ENCODE measurements at places on chromosomes 5 and 9. TPM values are rescaled to one million over a fixed set of nuclear protein-coding genes. Genes with fewer than 3 reads are reported as not detected.

- no peak for DNase-seq
Observed at GRCh38 chr5:43363445-43364152, 48.6 kb downstream of the CCL28 start.

GRCh38 chr5:40675396-40676133 is 4.2 kb upstream of the PTGER4 start:
- DNase-seq, result no peak

- no peak for DNase-seq
Observed at GRCh38 chr5:87231037-87231808, 36.5 kb upstream of the RASA1 start.

GRCh38 chr9:77016526-77017504 is 2.6 kb upstream of the FOXB2 start:
- no peak for DNase-seq

DNA sequence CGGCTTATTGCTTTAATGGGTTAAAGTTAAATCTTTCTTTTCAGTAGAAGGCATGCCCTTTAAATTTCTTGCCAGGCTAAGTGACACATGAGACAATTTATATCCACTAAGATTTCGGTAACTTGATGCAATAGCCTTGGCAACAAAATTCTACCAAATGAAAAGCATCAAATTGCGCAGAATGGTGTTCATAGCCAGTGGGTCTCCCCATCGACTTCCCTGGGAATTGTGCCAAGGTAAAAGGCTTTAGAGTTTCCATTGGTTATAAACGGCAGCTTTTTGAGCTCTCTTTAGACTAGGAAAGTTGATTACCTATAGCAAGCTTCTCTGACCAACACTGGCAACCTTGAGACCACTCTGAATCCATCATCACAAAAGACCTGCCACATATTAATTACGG is 358.4 kb downstream of the ARRDC3 start:
- DNase-seq, result no peak

DNA sequence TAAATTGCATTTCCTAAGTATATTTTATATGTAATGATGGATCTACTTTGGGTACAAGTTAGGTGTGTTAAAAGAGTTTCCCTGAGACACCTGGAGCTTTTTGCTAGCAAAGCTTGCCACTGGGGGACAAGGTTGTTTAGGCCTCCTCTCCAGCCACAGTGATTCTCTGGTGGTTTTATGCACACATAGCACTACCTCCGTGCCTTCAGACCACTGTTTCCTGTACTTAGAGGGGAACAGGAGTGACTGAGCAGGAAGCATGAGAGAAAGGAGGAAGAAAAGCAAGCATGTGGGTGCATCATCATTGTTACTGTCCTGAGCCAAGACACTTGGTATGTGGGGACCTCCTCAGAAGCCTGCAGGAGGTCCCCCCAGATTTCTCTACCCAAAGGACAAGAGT is 272.1 kb downstream of the RASEF start:
- DNase-seq, result no peak

DNA sequence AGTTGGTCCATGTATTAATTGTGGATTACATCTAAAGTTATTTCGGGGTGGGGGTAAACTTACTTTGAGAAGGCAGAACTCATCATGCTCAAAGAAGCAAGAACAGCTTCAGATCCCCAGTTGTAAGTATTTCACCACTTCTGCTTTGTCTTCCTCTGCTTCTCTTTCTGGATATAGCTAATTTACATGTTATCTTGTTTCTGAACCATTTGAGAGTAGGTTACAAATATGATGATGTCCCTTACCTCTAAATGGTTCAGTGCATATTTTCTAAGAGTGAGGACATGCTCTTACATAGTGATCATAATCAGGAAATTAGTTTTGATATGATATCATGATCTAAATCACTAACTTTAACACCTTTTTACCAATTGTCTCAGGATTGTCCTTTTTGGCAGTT is 11.9 kb downstream of the TRIO start:
- DNase-seq, result no peak

DNA sequence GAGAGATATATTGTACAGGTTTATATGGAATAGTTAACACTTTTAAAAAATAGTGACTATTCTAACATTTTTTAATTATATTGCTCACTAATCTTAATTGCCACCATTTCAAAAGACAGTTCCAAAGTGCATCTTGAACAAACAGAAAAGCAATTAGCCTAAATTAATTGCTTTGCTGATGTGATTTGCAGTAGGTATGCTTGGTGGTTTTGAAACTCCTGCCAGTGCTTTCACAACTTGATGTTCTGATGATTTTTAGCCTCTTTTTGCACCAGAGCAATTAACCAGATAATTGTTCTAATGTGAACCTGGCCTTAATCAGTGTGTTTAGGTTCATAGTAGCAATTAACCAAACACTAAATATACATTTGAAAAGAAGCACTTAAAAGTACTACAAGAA is 207.6 kb downstream of the FBXL17 start:
- no peak for DNase-seq

GRCh38 chr5:3925935-3926334 is 330.3 kb downstream of the IRX1 start:
- DNase-seq, result no peak

- DNase-seq, result peak; percentile 31
Observed at GRCh38 chr9:20620650-20621470, 1.4 kb downstream of the MLLT3 start.

DNA sequence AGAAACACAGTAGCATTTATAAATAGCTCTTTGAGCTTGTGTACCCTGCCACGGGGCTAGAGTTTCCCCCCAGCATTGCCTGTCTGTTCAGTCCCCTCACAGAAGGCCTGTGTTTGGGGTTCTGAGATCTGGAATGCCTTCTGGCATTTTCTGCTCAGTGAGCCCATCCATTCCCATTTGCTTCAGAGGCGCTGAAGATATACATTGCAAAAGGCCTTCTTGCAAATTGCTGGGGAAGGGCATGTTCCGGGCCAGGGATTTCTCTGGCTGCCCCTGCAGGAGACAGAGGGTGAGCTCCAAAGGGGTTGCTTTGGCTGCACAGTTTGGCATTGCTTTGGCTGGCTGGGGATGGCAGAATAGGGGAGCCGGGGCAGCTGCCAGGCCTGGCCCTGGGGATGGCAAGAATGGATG is 308.4 kb downstream of the MSX2 start:
- DNase-seq, result no peak

GRCh38 chr5:45774528-45774927 is 78.3 kb upstream of the HCN1 start:
- no peak for DNase-seq

GRCh38 chr9:2047144-2047671 is 32.1 kb downstream of the SMARCA2 start:
- DNase-seq, result no peak

DNA sequence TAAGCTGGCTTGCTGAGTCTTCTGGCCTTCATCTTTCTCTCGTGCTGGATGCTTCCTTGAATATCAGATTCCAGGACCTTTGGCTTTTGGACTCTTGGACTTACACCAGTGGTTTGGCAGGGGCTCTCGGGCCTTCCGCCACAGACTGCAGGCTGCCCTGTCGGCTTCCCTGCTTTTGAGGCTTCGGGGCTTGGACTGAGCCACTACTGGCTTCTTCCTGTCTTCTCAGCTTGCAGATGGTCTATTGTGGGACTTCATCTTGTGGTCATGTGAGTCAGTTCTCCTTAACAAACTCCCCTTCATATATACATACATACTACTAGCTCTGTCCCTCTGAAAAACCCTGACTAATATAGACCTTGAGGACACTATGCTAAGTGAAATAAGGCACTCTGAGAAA is 78.3 kb upstream of the SSBP2 start:
- no peak for DNase-seq

DNA sequence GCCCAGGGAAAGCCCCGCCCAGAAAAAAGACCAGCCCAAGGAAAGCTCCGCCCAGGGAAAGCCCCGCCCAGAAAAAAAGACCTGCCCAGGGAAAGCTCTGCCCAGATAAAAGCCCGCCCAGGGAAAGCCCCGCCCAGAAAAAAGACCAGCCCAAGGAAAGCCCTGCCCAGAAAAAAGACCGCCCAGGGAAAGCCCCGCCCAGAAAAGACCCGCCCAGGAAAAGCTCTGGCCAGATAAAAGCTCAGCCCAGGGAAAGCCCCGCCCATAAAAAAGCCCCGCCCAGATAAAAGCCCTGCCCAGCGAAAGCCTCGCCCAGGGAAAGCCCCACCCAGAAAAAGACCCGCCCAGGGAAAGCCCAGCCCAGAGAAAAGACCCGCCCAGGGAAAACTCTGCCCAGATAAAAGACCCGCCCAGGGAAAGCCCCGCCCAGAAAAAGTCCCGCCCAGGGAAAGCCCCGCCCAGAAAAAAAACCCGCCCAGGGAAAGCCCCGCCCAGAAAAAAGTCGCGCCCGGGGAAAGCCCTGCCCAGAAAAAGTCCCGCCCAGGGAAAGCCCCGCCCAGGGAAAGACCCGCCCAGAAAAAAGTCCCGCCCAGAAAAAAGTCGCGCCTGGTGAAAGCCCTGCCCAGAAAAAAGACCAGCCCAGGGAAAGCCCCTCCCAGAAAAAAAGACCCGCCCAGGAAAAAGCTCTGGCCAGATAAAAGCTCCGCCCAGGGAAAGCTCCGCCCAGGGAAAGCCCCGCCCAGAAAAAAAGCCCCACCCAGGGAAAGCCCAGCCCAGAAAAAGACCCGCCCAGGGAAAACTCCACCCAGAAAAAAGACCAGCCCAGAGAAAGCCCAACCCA is 11.9 kb downstream of the GRIN1 start:
- DNase-seq, result no peak

- no peak for DNase-seq
Observed at GRCh38 chr5:99706160-99706559, 777.4 kb upstream of the CHD1 start.

- DNase-seq, result no peak
Observed at GRCh38 chr9:86731511-86732063, 215.7 kb downstream of the GAS1 start.

DNA sequence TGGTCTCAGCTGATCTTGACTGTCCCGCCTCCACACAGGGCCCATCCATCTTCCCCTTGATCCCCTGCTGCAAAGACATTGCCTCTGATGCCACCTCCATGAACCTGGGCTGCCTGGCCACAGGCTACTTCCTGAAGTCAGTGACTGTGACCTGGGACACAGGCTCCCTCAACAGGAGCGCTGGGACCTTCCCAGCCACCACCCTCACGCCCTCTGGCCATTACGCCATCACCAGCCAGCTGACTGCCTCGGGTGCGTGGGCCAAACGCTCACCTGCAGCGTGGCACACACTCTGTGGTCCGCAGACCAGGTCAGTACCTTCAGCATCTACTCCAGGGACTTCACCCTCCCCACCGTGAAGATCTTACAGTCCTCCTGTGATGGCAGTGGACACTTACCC is 71.9 kb downstream of the INSL6 start:
- DNase-seq, result no peak

GRCh38 chr5:78591972-78592700 is 56.4 kb downstream of the LHFPL2 start:
- no peak for DNase-seq

DNA sequence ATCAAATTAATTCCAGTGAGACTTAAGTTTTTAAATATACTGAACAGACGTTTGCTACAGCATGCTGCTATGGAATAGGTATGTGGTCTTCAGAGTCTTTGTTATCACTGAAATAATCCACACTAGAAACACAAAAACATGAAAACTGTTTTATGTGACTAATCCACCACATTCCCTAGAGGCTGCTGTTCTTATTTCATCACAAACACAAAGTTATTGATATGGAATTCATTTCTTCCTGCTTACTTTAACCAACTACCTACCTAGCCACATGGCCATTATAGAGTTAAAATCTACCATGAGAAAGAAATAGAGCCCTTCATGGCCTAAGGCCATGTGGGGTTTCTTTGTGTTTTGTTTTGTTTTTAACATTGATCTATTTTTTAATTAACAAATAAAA is 232.3 kb upstream of the PTGER4 start:
- no peak for DNase-seq

DNA sequence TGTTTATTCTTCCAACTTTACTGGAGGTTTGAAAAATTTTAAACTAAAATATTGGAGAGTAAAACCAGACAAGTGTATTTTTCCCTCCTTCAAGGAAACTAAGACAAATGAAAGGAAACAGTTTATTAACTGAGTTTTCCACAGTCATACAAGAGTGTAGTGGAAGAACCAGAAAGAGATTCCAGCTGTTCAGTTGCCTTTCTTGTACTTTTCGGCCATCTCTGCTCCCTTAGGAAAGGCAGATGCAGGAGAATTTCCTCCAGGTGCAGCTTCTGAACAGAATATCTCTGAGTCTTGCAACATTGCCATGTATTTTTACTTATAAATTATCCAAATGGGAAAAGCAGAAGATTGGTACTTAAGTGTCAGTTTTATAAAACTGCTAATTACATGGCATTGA is 217.1 kb downstream of the MAST4 start:
- no peak for DNase-seq

DNA sequence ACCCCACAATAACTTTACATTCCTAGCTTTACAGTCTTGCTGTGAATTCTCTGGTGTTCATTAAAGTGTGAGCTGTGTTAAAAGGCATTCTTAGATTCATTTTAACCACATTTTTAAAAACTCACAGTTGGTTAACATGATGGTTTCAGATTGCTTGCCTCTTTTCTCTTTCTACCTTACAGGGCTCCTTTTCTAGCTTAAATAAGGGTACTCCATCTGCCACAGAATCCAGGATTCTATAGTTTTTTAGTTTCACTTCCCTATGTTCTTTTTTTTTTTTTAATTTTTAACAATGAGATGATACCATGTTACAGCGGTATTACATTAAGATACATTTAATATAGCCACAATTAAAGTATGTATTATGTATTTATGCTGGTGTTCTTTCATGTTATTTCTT is 3.9 kb upstream of the FBXO4 start:
- DNase-seq, result no peak

- peak; percentile 12 for DNase-seq
Observed at GRCh38 chr5:52725065-52725746, 62.5 kb upstream of the ITGA1 start.

- DNase-seq, result no peak
Observed at GRCh38 chr9:110975969-110976368, 62.3 kb downstream of the LPAR1 start.

- DNase-seq, result no peak
Observed at GRCh38 chr5:169686137-169686536, 49.1 kb downstream of the DOCK2 start.

DNA sequence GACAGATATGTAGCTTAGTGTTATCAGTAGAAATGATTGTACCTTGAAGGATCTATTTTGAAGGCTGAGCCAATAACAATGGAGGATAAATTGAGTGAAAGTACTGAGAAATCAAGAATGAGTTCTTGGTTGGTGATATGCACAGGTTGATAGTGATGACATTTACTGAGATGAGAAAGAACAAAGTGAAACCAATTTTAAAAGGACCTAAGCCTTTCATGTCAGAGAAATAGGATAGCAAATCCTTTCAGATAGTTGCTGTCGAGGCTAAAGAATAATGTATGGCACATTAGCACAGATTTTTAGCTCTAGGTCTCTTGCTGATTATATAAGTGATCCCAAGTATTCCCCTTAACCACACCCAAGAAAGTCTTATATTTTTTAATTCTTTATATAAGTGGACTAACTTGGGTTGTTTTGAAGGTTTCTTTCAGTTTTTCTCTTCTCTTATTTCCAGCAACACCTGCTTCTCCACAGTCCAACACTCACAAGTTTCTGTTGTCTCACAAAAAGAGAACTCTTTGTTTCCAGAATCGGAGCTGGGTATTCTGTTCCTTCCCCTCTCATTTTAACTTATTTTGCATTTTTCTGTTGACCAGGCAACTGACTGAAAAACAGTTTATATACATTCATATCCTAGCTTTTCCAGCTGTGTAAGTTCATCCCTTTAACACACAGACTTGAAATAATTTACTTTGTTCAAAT is 286.9 kb upstream of the ATP10B start:
- no peak for DNase-seq

Gene LURAP1L
- 1.8 TPM for polyA plus RNA-seq

Gene IFNA4
- not detected for polyA plus RNA-seq

Gene SEMA6A
- polyA plus RNA-seq, result 3.0 TPM

Gene SSBP2
- polyA plus RNA-seq, result 24.2 TPM

Gene CDKN2A
- 1.1 TPM for polyA plus RNA-seq

Gene PIP5K1B
- polyA plus RNA-seq, result 5.6 TPM

Gene SLC25A2
- not detected for polyA plus RNA-seq

Gene PCDHGA11
- polyA plus RNA-seq, result 7.2 TPM

Gene UBE2QL1
- 8.9 TPM for polyA plus RNA-seq
